ENCODE measurements at places on chromosomes 1 and 21. TPM values are rescaled to one million over a fixed set of nuclear protein-coding genes. Genes with fewer than 3 reads are reported as not detected.
A peak's percentile ranks its signal among the peaks of the same experiment; 100 is the strongest.

DNA sequence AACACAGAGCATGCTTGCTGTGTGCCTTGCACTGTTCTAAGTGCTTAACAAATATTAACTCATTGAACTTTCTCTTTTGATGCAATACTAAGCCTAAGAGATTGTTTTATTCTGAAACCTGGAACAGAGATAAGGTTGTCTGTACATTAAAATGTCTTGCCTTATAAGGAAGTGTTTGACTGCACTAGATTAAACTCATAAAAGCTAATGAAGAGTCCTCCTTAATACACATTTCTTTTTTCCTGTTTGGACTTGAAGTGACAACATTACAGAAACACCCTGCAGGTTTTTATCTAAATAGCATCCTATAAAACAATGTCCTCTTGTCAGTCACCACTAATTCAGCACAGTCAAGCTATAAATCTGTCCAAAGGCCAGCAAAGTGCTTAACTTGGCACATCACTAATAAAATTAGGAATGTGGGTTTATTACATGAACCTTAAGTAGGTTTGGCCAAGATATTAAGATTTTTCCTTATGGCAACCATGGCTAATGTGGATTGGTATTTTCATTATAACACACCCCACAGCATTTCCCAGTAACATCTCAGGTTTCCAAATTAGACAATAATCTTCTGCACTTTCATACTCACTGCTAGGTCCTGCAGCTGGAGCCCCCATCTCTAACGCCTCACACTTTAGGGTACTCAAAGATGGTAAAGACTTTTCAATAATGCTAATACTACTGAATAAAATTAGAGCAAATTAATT, 389.7 kb downstream of the LMO4 start:
- no peak for DNase-seq

DNA sequence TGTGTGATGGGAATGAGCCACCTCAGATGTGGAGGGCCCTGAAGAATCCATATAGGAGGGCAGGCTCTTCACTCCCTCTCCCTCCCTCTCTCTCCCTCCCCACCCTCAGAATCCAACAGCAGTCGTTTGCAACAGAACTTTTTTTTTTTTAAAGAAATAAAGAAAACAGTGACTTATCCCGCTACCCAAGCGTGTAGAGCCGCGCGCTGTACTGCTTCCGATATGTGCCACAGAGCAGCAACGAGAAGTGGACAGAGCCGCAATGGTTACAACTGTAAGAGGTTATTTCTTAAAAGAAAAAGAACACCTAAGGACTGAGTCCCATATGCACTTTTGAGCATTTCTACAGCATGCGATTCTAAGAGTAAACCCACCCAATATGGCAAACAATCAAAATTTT, 7.4 kb upstream of the NADK start:
- DNase-seq: no peak

DNA sequence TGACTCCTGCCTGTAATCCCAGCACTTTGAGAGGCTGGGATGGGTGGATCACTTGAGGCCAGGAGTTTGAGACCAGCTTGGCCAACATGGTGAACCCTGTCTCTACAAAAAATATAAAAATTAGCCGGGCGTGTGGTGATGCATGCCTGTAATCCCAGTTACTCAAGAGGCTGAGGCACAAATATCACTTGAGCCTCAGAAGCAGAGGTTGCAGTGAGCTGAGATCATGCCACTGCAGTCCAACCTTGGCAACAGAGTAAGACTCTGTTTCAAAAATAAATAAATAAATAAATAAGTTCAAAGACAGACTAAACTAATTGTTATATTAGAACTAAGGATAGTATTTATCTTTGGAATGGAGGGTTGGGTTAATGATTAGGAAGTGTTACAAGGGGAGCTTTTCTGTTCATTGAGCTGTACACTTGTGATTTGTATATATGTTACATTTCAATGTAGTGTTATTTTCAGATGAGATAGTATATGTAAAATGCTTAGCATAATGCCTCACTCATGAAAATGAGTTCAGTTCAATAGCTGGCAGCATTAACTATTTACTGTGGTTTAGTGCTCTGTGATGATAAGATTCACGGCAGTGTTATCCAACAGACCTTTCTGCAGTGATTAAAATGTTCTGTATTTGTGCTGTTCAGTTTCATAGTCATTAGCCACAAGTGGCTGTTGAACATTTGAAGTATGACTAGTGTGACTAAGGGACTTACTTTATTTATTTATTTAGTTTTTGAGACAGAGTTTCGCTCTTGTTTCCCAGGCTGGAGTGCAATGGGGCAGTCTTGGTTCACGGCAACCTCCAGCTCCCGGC, 47.7 kb downstream of the OSBPL9 start:
- DNase-seq: peak; percentile 38

DNA sequence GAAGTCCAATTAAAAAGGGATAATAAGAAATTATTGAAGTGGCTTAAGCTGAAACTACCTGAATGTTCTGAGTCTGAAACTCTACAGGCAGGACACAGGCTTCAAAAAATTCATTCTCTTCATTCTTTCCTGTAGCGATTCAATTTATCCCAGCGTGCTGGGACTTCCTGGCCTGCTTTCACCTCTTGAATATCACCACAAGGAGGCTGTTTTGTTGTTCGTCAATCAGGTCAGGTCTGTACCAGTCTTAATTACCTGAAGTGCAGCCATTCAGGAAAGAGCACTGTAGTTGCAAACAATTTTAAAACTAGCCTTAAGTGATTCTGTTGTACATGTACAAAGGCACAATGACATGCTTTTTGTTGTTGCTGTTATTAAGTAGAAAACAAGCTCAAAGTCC, 38.4 kb downstream of the FYB2 start:
- no peak for DNase-seq

DNA sequence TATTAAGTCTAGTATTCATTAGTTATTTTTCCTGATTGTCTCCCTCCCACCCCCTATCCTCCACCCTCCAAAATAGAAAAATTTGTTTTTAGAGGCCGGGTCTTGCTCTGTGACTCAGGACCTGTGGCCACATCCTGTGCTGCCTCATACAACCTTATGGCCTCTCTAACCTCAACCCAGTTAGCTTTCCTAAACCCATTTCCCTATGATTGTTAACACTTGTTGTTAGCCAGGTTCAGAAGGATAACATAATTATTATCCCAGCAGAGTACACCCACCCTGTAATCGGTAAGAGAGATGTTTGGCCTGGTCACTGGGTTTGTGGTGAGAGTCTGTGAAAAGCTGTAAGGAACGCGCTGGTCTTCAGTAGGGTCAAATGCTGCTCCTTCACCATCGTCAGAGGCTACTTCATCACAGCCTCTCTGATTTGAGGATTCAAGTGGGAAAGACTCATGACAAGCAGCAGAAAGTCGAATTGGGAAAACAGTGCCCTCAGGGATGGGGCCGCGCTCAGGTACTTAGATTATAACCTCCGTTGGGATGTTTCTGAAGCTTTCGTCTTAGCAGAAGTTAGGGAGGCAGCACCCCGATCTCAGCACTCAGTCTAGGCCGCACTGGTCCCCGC, 35.9 kb upstream of the HMGN1 start:
- DNase-seq: no peak

DNA sequence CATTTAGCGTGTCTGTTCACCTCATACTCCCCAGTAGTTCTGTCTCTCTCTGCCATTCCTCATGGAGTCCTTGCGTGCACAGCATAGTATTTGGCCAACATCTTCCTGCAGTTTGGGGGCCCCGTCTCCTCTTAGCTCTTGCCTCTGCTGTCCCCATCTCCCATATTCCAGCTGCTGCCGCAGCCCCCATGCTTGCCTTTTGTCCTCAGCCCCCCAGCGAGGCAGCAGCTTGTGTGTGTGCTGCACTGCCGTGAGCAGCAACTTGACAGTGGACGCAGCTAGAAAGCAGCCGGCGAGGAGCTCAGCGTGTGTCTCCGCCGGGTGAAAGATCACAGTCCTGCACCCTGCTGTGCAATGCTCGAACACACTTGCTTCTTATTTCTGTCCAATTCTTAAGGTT, 164.2 kb upstream of the COL6A1 start:
- DNase-seq: no peak

- DNase-seq: no peak
Measured at GRCh38 chr1:179803918-179804317, 60.8 kb downstream of the FAM163A start.

GRCh38 chr1:211654838-211655787, 20.3 kb downstream of the NEK2 start:
- DNase-seq: peak; percentile 86

DNA sequence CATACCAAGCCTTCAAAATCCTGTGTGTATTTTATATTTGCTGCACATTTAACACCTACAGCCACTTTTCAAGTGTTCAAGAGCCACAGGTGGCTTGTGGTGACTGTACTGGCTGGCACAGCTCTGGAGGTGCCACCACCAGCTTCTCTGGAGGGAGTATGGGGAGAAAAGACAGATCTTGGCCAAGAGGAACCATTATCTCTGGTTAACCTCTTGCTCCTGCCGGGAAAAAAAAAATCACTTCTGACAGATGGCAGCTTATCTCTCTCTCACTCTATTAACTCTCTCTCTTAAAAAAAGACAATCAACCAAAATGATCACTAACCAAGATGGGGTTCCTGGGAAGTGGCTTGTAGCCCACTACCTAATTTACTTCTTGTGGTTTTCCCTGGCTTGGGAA, 1.2 kb upstream of the RIIAD1 start:
- DNase-seq: no peak

DNA sequence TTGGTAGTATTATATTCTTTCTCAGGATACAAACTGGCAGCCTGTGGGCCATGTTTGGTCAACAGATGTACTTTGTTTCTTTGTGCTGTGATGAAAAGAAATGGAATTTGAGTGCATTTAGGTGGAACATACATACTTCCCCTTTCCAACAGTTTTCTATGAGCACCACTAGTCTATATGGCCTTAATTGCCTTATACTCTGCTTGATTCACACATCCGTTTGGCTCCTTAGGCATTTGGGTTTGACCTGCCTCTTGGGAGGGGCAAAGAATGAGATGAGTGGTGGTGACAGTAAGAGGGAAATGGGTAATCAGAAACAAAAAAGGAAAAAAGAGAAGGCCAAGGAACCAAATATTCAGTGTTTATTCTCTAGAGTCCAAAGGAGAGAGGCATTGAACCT, 17.0 kb downstream of the CFAP126 start:
- no peak for DNase-seq

GRCh38 chr21:17786071-17786850, 32.9 kb downstream of the C21orf91 start:
- no peak for DNase-seq

DNA sequence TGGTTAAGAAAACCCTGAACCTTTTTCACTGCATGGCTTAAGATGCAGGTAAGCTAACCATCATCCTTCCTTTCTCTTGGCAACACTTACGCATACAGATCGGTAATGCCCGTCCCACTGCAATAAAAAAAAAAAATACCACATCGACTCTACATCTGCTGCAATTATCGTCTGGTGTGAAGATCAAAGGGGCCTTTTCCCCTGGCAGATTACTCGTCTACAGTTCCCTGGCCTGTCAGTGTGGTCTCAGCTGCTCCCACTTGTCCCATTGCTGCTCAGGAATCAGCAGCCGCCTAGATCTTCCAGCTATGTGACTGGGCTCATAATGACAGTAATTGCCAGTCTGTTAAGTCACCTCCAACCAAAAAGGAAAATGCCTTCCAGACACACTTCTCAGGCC, 133.1 kb downstream of the SETD4 start:
- DNase-seq: no peak

DNA sequence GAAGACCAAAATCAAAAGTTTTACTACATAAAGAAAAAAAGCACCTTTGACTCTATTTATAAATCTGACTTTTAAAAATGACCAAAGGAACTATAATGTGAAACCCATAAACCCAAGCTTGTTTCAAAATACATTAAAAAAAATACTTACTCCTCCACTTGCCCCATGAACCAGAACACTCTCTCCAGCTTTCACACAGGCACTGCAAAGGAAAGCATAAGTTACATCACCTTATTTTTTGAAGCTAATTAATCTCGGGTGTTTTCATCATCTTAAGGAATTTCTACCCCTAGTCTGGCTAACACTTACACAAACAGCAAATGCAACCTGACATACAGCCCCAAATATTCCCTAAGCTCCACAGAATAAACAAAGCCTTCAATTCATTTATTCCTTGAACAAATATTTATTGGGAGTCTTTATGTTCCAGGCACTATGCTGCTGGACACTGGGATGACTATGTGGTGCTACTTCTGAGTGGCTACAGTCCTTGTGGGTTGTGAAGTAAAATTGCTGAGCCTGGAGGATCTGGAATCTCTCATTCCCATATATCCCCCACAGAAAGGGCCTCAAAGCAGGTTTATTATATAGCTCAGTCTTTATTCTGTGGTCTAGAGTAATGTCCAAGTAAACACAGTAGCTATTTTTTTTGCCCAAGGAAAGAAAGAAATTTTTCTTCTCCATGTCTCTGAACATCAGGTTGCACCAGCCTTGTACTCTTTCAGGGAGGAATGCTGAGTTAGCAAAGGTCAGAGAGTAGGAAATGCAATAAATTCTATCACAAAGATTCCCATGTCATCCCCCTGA, 18.2 kb downstream of the CRYZ start:
- no peak for DNase-seq

GRCh38 chr21:44535963-44536362, 4.0 kb downstream of the KRTAP10-1 start:
- no peak for DNase-seq

DNA sequence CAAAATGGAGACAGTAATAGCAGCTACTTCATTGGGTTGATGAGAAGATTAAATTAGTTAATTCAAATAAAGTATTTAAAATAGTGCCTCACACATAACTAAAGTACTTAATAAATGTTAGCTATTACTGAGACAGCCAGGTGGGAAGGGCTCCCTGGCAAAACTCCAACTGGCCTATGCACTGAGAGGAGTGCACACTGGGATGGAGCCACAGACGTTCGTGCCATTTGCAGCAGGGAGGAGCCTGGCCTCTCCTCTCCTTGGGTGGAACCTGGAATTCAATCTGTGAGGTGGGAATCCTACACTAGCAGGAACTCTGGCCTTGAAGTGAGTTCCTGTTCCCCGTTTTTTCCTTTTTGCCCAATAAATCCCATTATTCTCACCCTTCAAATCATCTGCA, 28.1 kb downstream of the SLC5A9 start:
- DNase-seq: no peak

DNA sequence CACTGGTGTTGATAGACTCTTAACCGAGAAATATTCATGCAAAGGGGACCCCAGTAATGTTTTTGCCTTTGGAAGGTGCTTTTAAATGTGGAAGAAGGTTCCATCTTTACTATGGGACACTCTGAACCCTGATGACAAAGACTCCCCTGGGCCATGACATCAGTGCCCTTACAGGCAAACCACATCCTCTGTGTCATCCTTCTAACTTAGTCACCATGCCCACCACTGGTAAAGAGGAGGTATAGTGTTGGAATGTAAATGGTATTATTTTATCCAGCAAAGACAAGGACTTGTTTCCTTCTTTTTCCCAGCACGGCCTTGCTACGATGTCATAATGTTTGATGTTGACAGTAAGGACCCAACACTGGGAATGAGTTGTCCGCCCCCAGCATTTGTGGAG, 12.6 kb downstream of the METTL13 start:
- DNase-seq: no peak

GRCh38 chr1:168371477-168371876, 90.8 kb downstream of the TBX19 start:
- DNase-seq: no peak

PLA2G2C gene
- 0.30 TPM for total RNA-seq

OR2L5 gene
- not detected for total RNA-seq

PRKCZ gene
- 169 TPM for total RNA-seq

XKR8 gene
- total RNA-seq: 5.5 TPM

ADAMTSL4 gene
- total RNA-seq: 133 TPM

All from upper lobe of left lung (tissue), 6 donors.